ENCODE measurements at places on chromosomes 7 and 10.

DNA sequence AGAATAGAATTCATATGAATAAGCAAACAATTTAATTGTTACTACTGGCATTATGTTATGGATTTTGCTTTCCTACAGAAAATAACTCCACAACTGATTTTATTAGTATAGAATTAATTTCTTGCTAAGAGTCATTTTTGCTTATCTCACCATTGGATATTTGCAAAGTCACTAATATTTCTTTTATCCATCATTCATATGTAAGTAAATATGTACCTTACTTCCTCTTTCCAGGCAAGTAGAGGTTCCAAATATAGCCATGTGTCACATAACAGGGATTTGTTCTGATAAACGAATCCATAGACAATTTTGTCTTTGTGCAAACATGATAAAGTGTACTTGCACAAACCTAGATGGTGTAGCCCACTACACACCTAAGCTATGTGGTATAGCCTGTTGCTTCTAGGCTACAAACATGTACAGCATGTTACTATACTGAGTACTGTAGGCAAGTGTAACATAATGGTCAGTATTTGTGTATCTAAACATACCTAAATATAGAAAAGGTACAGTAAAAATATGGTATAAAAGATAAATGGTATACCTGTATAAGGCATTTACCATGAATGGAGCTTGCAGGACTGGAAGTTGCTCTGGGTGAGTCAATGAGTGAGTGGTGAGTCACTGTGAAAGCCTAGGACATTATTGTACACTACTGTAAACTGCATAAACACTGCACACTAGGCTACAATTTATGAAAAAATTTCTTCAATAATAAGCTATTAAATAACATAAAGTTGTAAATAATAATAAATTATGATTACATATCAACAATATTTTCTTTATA is 18.3 kb downstream of the KLLN start:
- DNase-seq: no peak

- no peak for DNase-seq
These were observed 311.7 kb upstream of the NEBL start for GRCh38 chr10:21208666-21209316.

DNA sequence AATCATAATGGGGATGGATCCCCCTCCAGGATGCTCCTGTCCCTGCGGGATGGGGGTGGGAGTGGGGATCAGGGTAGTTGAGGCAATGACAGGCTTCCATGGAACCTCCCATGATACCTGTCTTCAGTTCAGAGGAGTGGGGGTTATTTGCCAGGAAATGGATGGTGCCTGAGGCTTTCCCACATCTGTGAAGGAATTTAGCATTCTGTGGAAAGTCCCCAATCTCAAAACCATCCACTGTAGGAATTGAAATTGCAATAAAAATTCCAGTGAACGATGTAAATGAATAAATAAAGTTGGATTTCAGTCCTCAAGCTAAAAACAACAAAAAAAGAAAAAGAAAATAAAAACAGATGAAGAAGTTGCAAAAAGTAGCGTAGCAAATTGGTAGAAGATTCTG is 81.9 kb downstream of the CHRM2 start:
- DNase-seq: no peak

DNA sequence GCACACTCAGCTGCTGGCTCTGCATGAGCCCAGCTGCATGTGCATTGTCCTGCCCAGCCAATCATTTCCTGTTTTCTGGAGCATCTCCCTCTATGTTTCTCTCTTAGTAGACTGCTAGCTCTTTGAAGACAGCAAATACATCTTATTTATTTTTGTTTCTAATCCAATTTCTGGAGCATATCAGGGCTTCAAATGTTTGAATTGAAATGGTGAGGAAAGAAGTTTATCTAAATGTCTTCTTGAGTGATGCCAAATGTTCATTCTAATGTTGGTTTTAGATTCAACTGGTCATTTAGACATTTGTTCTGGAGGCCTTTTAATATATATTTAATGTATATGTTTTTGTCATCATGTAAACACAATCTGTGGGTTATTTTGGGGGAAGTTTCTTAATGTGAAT is 141.9 kb downstream of the DNAJB9 start:
- no peak for DNase-seq

GRCh38 chr7:7318601-7319000 is 136.3 kb downstream of the C1GALT1 start:
- no peak for DNase-seq

- no peak for DNase-seq
These were observed 519.1 kb downstream of the MDFIC start for GRCh38 chr7:115441033-115441432.

DNA sequence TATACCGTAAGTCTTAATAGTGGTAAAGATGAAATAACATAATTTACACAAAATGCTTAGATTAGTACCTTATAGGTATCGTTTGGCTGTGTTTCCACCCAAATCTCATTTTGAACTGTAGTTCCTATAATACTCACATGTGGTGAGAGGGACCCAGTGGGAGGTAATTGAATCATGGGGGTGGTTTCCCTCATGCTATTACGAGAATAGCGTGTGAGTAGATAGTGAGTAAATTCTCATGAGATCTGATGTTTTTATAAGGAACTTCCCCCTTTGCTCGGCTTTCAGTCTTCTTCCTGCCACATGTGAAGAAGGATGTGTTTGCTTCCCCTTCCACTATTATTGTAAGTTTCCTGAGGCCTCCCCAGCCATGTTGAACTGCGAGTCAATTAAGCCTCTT is 426.3 kb upstream of the POT1 start:
- DNase-seq: no peak

GRCh38 chr7:156091519-156092080 is 279.3 kb upstream of the SHH start:
- no peak for DNase-seq

DNA sequence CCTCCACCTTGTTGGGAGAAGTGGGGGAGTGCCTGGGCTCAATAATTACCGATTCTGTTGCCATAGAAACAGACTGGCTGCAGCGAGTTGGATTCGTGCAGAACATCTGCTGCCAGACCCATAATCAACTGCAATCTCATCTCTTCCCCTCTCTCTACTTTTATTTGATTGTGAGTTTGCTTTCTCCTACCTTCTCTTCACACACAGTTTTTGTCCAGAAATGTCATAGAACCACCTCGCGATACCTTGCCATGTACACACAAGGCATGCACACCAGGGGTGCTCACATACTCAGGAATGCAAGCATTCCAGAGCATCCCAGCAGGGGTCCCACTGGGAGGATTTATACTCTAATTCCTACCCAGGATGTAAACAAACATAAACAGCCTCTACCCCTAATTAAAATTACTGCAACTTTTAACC is 262.2 kb upstream of the AOAH start:
- DNase-seq: no peak

GRCh38 chr7:16271355-16271915 is 149.9 kb downstream of the CRPPA start:
- DNase-seq: no peak

- no peak for DNase-seq
These were observed 17.7 kb downstream of the SOSTDC1 start for GRCh38 chr7:16447876-16448275.

GRCh38 chr10:101120884-101121653 is 10.0 kb upstream of the TLX1 start:
- DNase-seq: no peak

- DNase-seq: no peak
These were observed 416.8 kb downstream of the GALNT17 start for GRCh38 chr7:71548746-71549145.

DNA sequence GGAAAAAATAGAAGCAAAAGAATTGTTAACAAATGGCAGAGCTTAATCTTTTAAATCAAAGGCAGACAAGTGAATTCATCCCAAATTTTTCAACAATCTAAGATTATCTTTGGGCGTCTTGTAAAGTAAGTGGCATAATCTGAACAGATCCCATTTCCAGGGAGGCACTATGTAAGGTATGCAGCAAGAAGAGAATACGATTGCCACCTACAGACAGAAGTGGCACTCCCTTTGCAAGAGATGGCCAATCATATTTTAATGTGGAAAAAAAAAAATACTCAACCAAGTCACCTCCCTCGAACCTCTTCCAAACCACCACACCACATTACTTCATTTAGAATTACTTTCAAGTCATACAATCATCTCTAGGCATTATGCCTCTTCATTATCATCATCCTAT is 4.0 kb downstream of the GFRA1 start:
- no peak for DNase-seq

- no peak for DNase-seq
These were observed 5.3 kb downstream of the FGF8 start for GRCh38 chr10:101770331-101771215.

DNA sequence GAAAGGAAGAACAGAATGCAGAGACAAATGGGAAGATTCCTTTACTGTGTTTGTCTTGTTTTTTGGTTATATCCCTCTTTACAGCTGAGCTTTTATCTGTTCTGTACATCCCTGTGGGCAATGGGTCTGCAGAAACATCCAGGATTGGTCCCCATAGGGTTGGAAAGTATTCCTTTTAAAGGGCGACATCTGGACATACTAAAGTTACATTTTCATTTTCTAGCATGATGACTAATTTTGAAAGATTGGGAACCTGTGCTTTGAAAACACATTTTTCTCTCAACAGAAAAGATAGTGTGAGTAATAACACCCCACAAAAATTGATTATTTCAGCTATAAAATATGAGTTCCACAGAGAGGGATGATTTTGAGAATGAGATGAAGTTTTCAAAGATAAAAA is 435.8 kb downstream of the GPAM start:
- no peak for DNase-seq

GRCh38 chr10:75772153-75772887 is 340.9 kb downstream of the LRMDA start:
- DNase-seq: no peak

GRCh38 chr10:130109796-130110245 is 809 bp downstream of the C10orf143 start:
- peak; percentile 69 for DNase-seq

DNA sequence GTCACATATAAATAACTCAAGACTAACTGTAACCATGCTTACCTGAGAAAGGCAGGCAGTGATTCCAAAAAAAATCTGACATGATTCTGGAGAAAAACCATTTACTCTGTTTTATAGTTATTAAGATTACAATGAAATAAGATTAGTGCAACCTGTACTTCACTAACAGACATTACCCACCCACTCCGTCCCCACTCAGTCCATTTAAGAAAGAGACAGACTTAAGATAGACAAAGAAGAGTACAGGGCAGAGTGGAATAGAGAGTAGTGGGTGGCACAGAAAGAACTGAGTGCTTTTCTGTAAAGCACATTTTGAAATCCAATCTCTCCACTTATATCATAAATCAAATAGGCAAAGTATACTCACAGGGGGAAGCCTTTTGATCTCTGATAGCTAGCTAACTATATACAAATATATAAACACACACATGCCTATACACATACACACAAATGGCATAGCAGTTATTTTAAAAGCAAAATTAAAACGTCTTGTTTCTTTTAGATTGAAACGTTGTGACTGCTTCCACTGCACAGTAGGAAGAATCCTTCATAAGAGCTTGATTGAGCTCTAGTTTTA is 11.9 kb downstream of the PAXIP1 start:
- DNase-seq: no peak

DNA sequence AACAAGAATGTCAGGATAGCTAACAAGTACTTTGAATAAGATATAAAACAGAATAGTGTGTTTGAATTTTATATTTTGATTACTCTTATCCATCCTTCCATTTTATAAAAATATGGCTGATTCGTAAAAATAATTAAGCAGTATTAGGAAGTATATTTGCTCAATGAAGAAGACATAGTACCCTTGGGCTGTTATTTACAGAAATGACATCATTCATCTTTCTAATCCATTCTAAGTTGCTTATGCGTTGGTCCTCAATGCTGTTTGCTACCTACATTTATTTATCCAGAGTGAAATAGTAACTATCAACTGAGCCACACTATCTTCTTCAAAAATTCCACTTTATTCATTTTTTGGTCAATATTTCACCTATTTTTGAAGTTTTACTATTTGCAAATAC is 2.1 kb upstream of the ZNF804B start:
- no peak for DNase-seq

GRCh38 chr7:142957723-142958122 is 4.4 kb downstream of the KEL start:
- no peak for DNase-seq

DNA sequence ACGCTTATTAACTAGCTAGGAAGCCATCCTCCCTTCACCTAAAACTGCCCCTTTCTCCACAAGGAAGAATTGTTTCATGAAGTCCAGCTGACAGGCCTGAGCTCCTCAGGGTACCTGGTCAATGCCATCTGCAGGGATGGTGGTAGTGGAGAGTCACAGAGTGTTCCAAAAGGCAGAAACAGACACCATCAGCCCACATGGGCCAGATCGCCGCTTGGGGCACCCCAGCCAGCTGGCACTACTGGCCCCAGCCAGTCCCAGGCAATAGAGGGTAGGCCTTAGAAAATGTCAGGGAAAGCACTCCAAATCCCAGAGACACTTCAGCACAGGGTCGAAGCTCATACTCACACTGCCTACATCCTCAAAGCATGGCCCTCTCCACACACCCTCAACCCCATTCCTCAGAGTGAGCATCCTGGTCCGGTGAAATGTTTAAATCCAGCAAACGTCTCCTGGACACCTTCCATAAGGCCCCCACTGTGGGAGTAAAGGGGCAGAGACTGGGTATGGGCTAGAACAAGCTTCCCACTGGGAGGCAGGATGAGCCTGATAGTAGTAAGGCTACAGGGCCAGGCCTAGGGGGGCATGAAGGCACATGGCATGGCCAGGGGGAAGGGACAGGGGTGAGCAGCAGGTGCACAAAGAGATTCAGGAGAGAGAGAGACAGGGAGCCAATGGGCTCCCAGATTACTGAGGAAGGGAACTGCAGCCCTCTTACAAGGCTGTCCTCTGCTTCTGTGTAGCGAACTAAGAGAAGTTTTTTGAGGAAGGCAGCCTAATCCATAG is 1.9 kb downstream of the LRRC20 start:
- no peak for DNase-seq

DNA sequence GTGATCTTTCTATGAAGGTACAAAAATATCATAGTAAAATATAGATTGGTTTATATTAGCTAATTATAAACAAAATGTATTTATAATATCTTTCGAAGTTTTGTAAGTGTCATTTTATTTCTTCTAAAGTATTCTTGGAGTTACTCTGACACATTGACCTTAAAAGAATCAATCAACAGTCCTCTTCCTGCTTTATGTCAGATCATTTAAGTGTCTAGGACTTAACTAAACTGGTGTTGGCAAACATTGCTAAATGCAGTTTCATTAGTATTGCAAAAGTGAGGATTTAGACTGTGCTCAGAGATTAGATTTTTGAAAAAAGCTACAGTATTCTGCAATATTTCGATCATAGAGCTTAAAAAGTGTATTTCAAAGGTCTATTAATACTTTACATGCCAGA is 10.3 kb downstream of the GLCCI1 start:
- DNase-seq: no peak

- DNase-seq: no peak
These were observed 1.2 kb upstream of the PLXNA4 start for GRCh38 chr7:132577206-132578049.

Data from activated CD4-positive, alpha-beta T cell treated with anti-CD3 and anti-CD28 coated beads for 24 hours (primary cell).